SHP77 treated with DMSO at 0.1 percent for 48 hours (cell line): ENCODE measurements at places on chromosomes 6 and 20.
A peak's percentile ranks its signal among the peaks of the same experiment; 100 is the strongest.

DNA sequence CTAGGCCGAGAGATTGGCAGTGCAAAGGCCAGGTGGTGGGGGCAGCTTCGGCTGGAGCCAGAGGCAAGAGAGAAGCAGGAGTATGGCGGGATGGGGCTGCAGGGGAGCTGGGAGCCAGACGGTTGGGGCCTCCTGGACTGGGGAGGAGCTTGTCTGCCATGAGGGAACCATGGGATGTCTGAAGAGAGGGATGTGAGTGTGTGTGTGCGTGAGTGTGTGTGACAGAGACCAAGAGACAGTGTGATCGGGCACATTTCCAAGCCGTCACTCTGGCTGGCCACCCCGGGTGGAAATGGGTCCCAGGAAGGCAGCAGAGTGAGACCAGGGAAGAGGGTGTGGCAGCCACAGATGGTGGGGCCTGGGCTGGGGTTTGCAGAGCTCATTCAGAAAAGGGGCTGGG is 13.8 kb downstream of the PHACTR3 start:
- DNase-seq: no peak

DNA sequence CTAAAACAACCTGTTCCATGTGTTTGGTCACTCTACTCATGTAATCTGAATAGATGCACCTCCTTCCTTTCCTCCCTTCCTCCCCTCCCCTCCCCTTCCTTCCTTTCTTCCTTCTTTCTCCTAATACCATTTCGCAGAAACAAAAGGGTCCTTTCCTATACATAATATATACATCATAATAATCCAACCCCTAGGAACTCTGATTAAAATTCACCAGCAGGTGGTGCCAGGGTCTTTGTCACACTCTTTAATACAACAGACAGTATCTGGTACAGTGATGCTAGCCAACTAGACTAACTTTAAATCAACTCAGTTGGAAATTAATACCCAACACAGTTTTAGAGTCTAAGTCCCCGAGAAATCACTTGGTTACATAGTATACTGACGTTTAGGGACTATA is 181.2 kb upstream of the SHLD1 start:
- peak; percentile 76 for DNase-seq

- DNase-seq: no peak
Measured at GRCh38 chr6:17172836-17173470, 71.1 kb downstream of the STMND1 start.

- DNase-seq: peak; percentile 1
Measured at GRCh38 chr20:10263385-10264165, 44.9 kb downstream of the SNAP25 start.
